Heart right ventricle (tissue), 16 donors: ENCODE measurements at places on chromosomes 7 and 10.

DNA sequence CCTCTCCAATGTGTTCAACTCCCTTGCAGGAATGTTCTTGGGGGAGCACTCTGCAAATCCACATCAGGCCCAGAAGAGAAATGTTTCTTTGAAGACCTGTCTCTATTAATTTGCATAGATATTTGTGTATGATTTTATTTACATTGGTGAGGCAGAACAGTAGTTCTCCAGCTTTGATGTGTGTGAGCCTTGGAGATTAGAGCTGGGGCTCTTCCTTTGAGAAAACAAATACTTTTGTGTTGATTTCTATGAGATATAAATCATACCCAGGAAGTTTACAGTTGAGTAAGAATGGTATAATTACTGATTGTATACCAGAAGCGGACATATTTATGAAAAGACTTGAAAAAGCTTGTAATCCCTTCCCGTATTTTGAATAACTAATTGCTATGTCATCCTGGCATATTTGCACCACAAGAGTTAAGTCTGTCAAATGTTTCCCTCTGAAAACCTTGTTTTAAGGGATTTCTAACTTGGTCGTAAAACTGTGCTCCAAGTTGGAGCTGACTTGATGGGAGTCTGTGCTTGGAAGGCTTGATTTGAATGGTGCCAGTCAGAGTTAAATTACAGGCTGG lies 468.5 kb downstream of the LRMDA start:
- DNase-seq, result no peak

DNA sequence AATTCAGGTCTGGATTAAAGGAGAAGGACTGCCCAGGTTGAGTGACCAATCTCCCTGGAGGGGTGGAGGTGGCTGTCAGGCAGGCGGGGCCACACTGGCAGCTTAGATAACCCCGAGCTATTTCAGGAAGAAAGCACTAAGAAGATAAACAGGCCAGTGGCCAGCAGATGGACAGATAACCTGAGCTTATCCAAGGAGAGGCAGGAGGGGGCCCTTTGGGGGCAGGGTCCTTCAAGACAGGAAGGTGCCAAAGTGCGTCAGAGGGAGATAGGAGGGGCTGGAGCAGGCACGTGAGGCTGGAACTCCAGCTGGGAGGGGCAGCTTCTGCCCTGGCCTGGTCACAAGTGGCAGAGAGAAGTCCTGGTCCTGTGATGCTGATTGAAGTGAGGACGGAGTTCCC lies 29.8 kb upstream of the PODXL start:
- DNase-seq, result peak; percentile 45

DNA sequence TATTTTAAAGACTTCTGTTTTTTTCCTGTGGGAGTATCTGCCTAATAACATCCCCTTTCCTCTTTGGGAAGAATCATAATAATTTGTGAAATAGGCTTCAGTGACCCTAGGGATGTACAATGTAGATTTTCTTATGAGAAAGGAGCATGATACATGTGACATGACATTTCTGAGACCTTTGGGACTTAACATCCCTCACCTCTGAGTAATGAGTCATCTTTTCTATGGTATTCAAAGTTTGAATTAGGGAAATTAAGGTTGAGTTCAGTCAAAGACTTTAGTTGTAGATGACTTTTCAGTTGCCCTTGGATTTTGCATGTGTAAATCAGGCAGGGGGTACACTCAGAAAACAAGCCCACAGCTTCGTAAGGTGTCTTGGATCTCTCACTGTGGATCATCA lies 14.3 kb downstream of the GRK5 start:
- DNase-seq, result no peak

DNA sequence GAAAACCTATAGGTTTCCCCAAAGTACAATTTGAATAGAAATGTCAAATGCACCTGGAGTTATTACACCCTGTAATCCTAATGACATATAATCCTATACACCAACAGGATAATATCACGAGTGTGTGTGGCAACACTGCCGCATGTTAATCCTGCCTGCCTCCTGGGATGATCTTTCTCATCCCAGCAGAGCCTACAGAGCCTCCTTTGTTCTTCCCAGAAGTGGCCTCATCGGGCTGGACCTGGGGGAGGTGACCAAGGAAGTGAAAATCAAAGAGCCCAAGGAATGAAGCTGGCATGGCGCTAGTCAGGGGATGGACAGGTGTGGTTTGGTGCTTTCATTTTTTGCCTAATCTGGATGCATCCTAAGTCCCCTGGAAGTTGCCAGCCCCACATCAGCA lies 29.5 kb upstream of the LEP start:
- no peak for DNase-seq

GRCh38 chr10:76466836-76467503 lies 1035.5 kb downstream of the LRMDA start:
- DNase-seq, result no peak

- no peak for DNase-seq
Measured at GRCh38 chr10:87500646-87501048, 4.0 kb upstream of the MINPP1 start.

DNA sequence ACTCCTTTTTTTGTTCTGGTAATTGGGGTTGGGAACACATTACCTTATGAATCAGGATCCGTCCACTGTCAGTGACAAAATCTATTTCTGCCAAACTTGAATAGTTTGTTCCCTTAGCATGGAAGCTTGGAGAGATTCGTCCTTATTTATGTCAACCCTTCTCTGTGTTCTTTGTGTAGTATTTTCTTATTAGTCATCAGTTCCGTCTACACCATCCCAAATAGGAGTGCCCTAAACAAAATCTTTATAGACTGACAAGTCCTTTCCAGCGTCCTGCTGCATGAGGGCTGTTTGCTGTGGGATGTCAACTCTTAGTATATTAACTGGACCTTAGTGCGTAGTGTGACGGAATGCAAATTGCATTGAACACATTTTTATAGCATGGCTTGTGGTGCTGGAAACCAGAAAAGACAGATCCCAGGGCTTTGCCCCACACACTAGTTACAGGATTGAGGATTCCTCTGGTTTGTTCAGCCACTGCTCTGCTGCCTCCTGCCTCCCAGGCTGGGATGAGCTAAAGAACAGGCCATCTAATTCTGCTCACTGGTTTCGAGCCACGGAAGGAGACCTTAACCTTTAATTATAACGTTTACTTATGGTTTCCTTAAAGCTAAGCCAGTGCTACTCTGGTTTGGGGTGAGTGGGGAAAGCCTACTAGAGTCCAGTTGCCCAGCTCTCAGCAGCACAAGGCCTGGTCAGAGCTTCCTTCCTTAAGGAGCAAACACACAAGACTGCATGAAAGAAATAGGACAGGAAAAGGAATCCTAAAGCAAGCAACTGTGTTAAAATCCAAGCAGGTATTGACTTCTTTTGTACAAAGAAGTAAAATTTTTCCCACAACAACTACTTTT lies 194.4 kb downstream of the CCSER2 start:
- DNase-seq, result no peak

- DNase-seq, result no peak
Measured at GRCh38 chr10:60138842-60139241, 232.5 kb upstream of the CCDC6 start.

DNA sequence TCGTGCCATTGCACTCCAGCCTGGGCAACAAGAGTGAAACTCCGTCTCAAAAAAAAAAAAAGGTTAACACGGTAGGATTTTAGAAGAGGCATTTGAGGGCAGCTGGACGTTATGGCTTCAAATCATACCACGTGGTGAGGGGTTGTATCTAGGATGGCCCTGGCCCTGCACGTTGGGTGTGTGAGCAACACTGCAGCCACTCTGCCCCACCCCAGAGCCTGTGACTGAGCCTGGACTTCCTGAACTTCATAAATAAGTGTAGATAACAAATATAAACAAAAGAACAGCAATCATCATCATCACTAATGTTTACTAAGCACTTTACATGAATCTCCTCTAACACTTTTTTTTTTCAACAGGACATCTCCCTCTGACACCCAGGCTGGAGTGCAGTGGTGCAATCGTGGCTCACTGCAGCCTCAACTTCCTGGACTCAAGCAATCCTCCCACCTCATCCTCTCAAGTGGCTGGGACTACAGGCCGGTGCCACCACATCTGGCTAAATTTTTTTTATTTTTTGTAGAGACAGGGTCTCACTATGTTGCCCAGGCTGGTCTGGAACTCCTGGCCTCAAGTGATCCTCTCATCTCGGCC lies 169.5 kb upstream of the FRMD4A start:
- DNase-seq, result no peak

GRCh38 chr7:123022576-123022975 lies 27.1 kb upstream of the TAS2R16 start:
- DNase-seq, result no peak

GRCh38 chr10:4285121-4285520 lies 500.1 kb upstream of the KLF6 start:
- DNase-seq, result no peak

DNA sequence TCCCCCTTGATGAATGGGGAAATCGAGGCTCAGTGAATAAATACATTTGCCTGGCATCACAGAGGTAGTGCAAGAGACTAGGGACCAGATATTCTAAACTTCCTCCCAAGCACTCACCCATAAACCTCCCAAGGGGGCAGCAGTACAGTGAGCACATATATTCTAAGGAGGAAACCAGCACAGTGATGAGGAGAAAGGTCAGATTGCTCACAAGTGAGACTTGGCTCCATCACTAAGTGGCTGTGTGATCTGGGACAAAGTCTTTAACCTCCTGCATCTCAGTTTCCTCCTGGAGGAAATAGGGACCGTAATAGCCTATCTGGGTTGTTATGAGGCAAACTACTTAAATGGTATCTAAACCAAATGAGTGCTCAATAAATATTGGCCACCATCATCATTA lies 4.3 kb downstream of the PLXNA4 start:
- no peak for DNase-seq

- DNase-seq, result no peak
Measured at GRCh38 chr10:119538632-119539358, 3.7 kb downstream of the RGS10 start.

GRCh38 chr7:93231259-93231658 lies 907 bp upstream of the VPS50 start:
- DNase-seq, result no peak

DNA sequence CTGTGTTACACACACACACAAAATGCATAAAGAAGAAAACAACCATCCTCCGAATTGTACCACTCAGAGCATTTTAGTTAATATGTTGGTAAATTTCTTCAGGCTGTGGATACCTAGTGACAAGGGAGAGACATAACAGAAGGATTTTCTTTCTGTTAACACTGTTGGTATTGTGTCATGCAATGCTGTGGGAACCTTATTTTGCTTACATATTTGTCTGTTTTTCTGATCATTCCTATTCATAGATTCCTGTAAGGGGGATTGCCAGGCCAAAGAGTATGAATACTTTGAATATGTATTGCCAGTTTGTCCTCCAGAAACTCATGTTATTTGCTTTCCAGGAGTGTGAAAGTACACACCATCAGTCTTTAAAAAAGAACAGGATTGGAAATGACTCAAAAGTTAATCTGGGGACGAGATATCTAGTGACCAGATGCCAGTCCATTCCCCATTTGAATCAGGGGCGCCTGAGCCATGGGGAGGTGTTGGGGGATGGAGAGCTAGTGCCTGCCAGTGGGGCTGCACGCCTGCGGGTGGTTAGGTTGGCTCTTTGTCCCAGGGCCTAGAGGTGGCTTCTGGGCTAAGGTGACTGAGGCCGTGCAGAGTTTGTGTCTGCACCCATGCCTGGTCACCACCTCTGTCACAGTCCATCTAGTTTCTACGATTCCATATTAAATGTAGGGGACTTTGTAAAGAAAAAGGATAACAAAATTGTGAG lies 142.0 kb downstream of the PTPN20 start:
- no peak for DNase-seq

DNA sequence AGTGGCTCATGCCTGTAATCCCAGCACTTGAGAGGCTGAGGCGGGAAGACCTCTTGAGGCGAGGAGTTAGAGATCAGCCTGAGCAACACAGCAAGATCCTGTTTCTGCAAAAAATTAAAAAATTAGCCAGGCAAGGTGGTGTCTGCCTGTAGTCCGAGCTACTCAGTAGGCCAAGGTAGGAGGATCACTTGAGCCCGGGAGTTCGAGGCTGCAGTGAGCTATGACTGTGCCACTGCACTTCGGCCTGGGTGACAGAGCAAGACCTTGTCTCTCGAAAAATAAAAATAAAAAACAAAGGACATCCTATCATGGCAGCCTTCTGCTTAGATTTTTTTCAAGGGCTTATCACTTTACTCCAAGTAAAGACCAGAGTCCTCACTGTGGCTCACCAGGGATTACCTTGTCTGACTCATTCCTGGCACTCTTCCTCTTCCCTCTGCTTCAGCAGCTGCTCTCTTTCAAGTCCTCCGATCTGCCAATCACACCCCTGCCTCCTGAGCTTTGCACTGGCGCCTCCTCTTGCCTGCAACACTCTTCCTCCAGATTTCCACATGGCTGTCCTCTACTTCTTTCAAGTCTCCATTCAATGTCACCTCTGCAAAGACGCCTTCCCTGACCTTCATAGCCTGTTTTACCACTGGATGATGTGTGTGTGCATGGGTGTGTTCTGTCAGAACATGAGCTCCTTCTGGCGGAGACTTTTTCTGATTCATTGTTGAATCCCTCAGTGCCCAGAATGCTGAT lies 7.7 kb downstream of the PRTFDC1 start:
- peak; percentile 37 for DNase-seq

DNA sequence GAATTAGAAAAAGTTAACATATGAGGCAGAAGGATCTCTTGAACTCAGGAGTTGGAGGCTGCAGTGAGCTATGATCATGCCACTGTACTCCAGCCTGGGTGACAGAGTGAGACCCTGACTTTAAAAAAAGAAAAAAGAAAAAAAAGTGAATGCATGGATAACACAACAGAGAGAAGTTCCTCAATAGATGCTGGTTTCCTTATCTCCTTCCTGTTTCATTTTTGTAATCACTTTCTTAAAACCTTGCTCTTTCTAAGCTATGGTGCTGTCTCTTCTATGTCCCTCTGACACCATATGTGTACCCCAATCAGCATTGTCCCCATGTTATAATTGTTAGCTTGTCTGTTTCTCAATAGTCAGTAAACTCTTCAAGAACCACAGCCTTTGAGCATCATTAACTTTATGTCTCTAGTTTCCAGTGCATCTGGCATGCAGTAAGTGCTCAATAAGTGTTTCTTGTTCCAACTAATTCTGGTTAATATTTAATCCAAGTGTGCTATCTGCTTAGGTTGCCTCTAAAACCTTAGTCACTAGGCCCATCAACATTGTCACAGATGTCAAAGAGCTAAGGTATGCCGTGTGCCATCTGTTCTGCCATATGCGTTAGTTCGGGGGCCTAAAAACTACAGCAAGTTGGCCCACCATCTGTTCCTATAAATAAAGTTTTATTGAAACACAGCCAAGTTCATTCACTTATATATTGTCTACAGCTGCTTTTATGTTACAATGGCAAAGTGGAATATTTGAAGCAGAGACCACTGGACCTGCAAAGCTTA lies 36.2 kb downstream of the MPP7 start:
- no peak for DNase-seq

DNA sequence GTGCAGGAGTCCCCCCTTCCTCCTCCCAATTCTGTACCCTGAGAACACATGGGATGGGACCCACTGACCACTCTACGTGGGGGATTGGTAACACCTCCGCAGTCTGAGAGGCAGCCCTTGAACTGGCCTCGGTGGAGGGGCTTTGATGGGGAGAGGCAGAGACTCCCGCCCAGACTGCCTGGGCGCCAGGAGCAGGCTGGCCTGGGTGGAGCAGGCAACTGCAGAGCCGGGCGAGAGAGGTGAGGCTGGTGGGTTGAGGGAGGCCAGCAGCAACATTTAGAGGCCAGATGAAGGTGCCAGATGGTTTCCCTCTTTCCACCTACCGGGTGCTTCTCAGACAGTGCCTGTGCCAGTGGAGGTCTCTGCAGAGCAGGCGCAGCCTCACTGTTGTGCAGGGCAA lies 30.7 kb upstream of the ZNF467 start:
- DNase-seq, result no peak
